ENCODE measurements at places on chromosomes 16 and 17. TPM values are rescaled to one million over a fixed set of nuclear protein-coding genes. Genes with fewer than 3 reads are reported as not detected.

- no peak overlapping the region for H3K27ac ChIP-seq
- no peaks in the 10 kb centered on the region for H3K27me3 ChIP-seq
- no peak overlapping the region for H3K4me3 ChIP-seq
Observed at GRCh38 chr17:2705263-2705662, 6.3 kb downstream of the CLUH start.

DNA sequence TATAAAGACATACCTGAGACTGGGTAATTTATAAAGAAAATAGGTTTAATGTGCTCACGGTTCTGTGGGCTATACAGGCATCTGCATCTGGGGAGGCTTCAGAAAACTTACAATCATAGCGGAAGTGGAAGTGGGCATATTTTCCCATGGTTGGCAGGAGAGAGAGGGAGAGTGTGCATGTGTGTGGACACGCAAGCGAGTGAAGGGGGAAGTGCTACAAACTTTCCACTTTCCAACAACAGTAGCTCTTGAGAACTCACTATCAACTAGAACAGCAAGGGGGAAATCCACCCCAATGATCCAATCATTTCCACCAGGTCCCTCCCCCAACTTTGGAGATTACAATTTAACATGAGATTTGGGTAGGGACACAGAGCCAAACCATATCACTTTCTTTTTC, 11.1 kb downstream of the TAOK1 start:
- no peak for DNase-seq
- H3K4me3 ChIP-seq, result no peak overlapping the region
- no peaks in the 10 kb centered on the region for H3K4me1 ChIP-seq
- no peak overlapping the region for H3K27ac ChIP-seq
- peaks cover 20% of the 10 kb centered on the region for H3K36me3 ChIP-seq

Gene FBXO39
- polyA plus RNA-seq, result 0.12 TPM

- H3K4me3 ChIP-seq, result no peak overlapping the region
- no peaks in the 10 kb centered on the region for H3K27me3 ChIP-seq
- H3K27ac ChIP-seq, result no peak overlapping the region
Observed at GRCh38 chr17:19239544-19239943, 2.4 kb downstream of the EPN2 start.

- DNase-seq, result no peak
- H3K4me3 ChIP-seq, result no peak overlapping the region
- no peak overlapping the region for H3K27ac ChIP-seq
- H3K36me3 ChIP-seq, result no peaks in the 10 kb centered on the region
- H3K27me3 ChIP-seq, result no peaks in the 10 kb centered on the region
- peaks cover 5% of the 10 kb centered on the region for H3K4me1 ChIP-seq
Observed at GRCh38 chr16:29230671-29231096, 175.8 kb downstream of the NPIPB11 start.

- H3K4me3 ChIP-seq, result no peak overlapping the region
- no peak for DNase-seq
- H3K27ac ChIP-seq, result no peak overlapping the region
- H3K4me1 ChIP-seq, result no peaks in the 10 kb centered on the region
Observed at GRCh38 chr16:63883091-63883490, 1238.8 kb downstream of the CDH11 start.

- H3K27ac ChIP-seq, result no peak overlapping the region
- peaks cover 25% of the 10 kb centered on the region for H3K27me3 ChIP-seq
- no peak for DNase-seq
- no peaks in the 10 kb centered on the region for H3K36me3 ChIP-seq
- peaks cover 15% of the 10 kb centered on the region for H3K4me1 ChIP-seq
- H3K4me3 ChIP-seq, result no peak overlapping the region
Observed at GRCh38 chr17:43540821-43541674, 5.1 kb downstream of the ETV4 start.

DNA sequence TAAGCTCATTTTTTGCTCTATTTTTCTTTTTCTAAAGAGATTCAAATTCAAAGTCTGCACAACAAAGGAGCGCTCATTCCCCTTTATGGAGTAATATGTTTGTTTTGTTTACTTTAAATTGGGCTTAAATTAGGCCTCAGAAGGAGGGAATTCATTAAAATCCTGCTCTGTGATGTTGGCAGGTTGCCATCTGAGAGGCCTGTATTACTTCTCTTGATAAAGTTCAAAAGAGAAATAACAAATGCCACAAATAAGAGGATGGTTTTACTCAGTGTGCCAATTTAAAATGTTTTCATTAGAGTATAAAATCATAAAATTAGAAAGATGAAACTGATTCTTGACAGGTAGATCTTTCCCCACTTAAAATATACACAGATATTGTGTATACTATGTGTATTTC, 54.5 kb upstream of the HLF start:
- no peaks in the 10 kb centered on the region for H3K36me3 ChIP-seq
- DNase-seq, result no peak
- no peaks in the 10 kb centered on the region for H3K4me1 ChIP-seq
- no peak overlapping the region for H3K4me3 ChIP-seq

DNA sequence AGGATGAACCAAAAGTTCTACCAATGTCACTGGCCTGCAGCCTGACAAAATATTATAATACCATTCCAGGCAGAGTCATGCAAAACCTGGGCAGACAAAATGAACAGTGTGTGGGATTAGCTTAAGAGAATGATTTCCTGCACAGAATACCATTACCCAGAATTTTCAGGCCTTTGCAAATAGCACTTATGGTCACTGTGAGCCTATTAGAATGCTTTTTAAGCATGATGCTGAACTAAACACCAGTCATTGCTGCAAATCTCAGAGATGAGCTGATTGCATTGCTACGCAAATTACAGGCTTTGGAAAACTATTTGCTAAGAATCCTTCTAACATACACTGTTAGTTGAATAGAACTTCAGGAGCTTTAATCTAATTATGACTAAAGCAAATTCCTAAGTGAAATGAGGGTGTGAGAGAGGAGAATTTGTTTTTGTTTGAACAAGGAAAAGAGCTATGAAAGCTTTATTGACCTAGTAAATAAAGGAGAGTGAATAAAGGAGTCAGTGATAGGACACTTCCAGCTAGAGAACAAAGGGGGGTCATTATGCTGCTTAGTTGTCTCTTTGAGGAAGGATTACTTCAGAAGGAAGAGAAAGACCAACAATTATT, 398.8 kb downstream of the HS3ST3B1 start:
- H3K27me3 ChIP-seq, result no peaks in the 10 kb centered on the region
- no peaks in the 10 kb centered on the region for H3K4me1 ChIP-seq
- DNase-seq, result no peak

Gene RAC3
- polyA plus RNA-seq, result 1.1 TPM

DNA sequence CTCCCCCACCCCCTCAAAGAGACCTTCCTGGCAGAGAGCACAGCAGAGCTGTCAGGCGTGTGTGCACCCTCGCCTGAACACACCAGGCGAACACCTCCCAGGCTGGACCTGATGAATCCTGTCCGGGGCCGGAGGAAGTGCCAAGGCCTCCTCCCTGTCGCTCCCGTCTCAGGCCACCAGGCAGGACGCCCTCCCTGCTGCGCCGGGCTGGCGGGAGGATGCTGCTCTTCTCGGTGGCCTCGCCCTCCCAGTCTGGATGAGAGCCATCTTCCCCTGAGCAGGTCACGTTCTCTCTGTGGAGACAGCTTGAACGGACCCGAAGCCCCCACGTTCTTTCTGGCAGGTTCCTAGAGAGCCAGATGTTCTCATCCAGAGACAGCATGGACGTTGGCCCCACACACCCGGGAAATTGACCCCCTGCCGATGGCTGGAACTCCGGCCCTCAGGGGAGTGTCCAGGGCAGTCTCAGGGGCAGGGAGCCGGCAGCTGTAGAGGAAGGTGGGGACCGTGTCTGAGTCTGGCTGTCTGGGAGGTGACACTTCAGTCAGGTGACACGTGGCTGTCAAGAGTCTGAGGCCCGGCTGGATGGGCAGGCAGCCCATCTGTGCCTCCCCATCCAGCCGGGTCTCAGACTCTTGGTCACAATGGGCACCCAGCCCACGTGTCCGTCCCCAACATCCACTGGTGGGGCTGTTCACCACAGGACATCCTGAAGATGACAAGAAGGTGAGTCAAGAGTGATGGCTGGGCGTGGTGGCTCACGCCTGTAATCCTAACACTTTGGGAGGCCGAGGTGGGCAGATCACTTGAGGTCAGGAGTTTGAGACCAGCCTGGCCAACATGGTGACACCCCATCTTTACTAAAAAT, 5.0 kb upstream of the TIMP2 start:
- no peak overlapping the region for H3K27ac ChIP-seq
- H3K4me1 ChIP-seq, result peaks cover 15% of the 10 kb centered on the region
- no peak overlapping the region for H3K4me3 ChIP-seq
- no peak for DNase-seq

DNA sequence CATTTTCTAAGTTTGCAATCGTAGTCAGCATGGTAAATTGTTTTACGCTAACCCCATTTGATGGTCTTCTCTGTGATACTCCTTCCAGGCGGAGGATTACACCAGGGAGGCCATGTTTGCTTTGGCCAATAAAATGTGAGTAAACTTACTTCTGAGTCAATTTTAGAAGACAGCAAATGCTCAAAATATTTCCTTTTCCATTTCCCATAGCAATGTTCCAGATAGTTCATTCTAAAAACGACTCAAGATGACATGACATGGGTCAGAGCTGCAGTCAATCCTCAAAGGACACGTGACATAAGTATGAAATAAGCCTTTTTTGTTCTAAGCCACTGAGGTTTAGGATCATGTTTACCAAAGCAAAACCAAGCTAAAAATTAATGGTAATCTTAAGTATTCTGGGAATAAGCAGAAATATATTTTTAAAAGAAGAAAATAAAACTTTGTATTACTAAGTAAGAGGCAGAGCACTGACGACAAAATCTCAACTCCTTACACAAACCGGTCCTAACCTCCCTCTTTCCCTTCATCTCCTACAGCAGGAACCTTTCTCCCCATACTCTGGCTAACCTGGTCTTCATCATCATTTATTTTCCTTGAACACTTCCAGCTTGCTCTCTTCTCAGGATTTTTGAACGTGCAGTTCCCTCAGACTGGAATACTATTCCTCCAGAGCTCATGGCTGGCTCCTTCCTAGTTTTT, 266.2 kb downstream of the CEP112 start:
- no peaks in the 10 kb centered on the region for H3K4me1 ChIP-seq
- no peak overlapping the region for H3K4me3 ChIP-seq
- no peak overlapping the region for H3K27ac ChIP-seq
- no peaks in the 10 kb centered on the region for H3K27me3 ChIP-seq

DNA sequence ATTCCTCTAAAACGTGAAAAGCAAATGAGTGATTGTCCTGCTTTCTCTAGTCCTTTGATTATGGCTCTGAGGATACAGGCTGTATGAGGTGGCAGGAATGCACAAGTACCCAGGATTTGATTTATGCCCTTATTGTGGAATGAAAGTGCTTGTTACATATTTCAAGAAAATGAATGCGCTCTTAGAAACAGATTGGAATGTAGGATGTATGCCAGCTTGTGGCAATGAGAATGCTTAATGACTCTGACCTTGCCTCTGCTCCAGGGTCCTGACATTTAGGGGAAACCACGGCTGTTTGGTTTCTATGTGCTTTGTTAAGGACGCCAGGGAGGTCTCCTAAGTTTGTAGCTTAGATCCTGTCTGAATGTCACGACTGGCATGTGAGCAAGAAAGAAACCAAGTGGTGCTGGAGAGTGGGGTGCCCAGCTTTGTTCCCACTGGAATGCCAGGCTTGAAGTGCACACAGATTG, 22.0 kb downstream of the PRCD start:
- H3K4me3 ChIP-seq, result no peak overlapping the region
- H3K27me3 ChIP-seq, result no peaks in the 10 kb centered on the region
- H3K27ac ChIP-seq, result no peak overlapping the region

GRCh38 chr17:63496663-63497400, 20.0 kb downstream of the ACE start:
- no peaks in the 10 kb centered on the region for H3K27me3 ChIP-seq
- H3K4me3 ChIP-seq, result no peak overlapping the region
- no peak overlapping the region for H3K27ac ChIP-seq
- DNase-seq, result no peak
- no peaks in the 10 kb centered on the region for H3K36me3 ChIP-seq

Gene TBC1D28
- not detected for polyA plus RNA-seq

- H3K27ac ChIP-seq, result peak overlapping the region; percentile 67
- H3K4me1 ChIP-seq, result peaks cover 43% of the 10 kb centered on the region
- peaks cover 3% of the 10 kb centered on the region for H3K36me3 ChIP-seq
- no peak overlapping the region for H3K4me3 ChIP-seq
- peak; percentile 87 for DNase-seq
- H3K27me3 ChIP-seq, result peaks cover 7% of the 10 kb centered on the region
Observed at GRCh38 chr16:67244387-67245185, 2.7 kb downstream of the FHOD1 start.

GRCh38 chr17:2192367-2193057, 111.1 kb downstream of the SMG6 start:
- H3K27me3 ChIP-seq, result no peaks in the 10 kb centered on the region
- no peak for DNase-seq
- H3K27ac ChIP-seq, result peak overlapping the region; percentile 8
- no peak overlapping the region for H3K4me3 ChIP-seq
- peaks cover 13% of the 10 kb centered on the region for H3K36me3 ChIP-seq

DNA sequence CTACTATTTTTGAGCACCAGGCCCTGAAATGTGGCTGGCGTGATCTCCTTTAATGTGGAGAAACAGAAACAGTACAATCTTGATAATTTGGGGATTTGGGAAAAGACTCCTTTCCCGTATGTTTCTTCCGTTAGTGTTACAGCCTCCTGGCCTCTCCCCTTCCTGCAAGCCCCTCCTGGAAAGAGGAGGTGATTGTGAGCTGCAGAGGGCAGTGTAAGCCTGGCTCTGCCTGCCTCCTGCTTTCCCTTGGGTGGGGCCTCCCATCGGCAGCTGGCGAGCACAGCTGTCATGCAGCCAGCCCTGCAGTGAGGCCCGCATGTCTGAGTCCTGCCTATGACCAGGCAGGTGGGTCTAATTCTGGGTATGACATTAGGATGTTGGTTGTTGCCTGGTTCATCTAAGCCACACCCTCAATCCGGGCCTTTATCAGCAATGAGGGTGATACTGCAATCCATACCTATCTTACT, 48.7 kb upstream of the WSB1 start:
- peak; percentile 79 for DNase-seq
- H3K27me3 ChIP-seq, result no peaks in the 10 kb centered on the region
- no peaks in the 10 kb centered on the region for H3K36me3 ChIP-seq
- H3K4me1 ChIP-seq, result peaks cover 9% of the 10 kb centered on the region
- no peak overlapping the region for H3K4me3 ChIP-seq
- no peak overlapping the region for H3K27ac ChIP-seq

DNA sequence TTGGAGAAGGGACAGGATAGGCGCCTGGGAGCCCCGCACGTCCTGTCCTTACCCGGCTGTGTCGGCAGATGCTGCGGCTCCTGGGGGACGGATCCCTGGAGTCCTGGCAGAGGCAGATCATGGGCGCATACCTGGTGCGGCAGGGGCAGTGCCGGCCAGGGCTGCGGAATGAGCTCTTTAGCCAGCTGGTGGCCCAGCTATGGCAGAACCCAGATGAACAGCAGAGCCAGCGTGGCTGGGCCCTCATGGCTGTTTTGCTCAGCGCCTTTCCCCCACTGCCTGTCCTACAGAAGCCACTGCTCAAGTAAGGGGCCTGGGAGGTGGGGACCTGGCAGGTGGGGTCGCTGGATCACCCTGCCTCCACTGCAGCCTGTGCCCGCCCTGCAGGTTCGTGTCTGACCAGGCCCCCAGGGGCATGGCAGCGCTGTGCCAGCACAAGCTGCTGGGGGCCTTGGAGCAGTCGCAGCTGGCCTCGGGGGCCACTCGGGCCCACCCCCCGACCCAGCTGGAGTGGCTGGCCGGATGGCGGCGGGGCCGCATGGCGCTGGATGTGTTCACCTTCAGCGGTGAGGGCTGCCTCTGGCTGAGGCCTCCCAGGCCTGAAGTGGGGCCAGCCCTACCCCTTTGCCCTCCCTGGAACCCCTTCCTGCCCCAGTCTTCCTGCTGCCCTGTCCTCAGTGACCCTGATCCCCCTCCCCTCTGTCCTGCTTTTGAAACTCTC, 20.2 kb upstream of the SMIM5 start:
- no peak for DNase-seq
- H3K36me3 ChIP-seq, result peaks cover 1% of the 10 kb centered on the region
- H3K27ac ChIP-seq, result no peak overlapping the region
- no peak overlapping the region for H3K4me3 ChIP-seq

Gene HOXB2
- polyA plus RNA-seq, result 9.2 TPM

Gene ATP6V0A1
- 108 TPM for polyA plus RNA-seq

Measured in B cell (primary cell).